ENCODE measurements at places on chromosomes 11 and 22. TPM values are rescaled to one million over a fixed set of nuclear protein-coding genes. Genes with fewer than 3 reads are reported as not detected.
A peak's percentile ranks its signal among the peaks of the same experiment; 100 is the strongest.

Gene TRIM29
- 1.8 TPM for total RNA-seq

GRCh38 chr11:67666676-67667489 lies 7.5 kb downstream of the ALDH3B2 start:
- no peaks in the 10 kb centered on the region for H3K36me3 ChIP-seq
- H3K27me3 ChIP-seq, result no peaks in the 10 kb centered on the region
- no peaks in the 10 kb centered on the region for H3K4me1 ChIP-seq
- H3K27ac ChIP-seq, result no peak overlapping the region

Gene SORL1
- total RNA-seq, result 29.8 TPM

GRCh38 chr11:116454951-116455350 lies 317.8 kb downstream of the BUD13 start:
- no peaks in the 10 kb centered on the region for H3K27me3 ChIP-seq
- peaks cover 2% of the 10 kb centered on the region for H3K4me1 ChIP-seq
- no peak overlapping the region for H3K27ac ChIP-seq
- H3K36me3 ChIP-seq, result no peaks in the 10 kb centered on the region

Gene UQCR10
- total RNA-seq, result 24.2 TPM

- H3K4me3 ChIP-seq, result no peak overlapping the region
- peaks cover 2% of the 10 kb centered on the region for H3K4me1 ChIP-seq
- no peaks in the 10 kb centered on the region for H3K27me3 ChIP-seq
- DNase-seq, result no peak
Measured at GRCh38 chr11:61445516-61445915, 15.6 kb downstream of the SDHAF2 start.

GRCh38 chr11:30740091-30740490 lies 153.9 kb upstream of the MPPED2 start:
- H3K4me1 ChIP-seq, result no peaks in the 10 kb centered on the region
- H3K27ac ChIP-seq, result no peak overlapping the region
- no peaks in the 10 kb centered on the region for H3K36me3 ChIP-seq
- no peak overlapping the region for H3K4me3 ChIP-seq
- DNase-seq, result no peak

Gene TOP3B
- 24.1 TPM for total RNA-seq

GRCh38 chr22:32830473-32830872 lies 29.0 kb downstream of the TIMP3 start:
- peaks cover 4% of the 10 kb centered on the region for H3K4me1 ChIP-seq
- no peaks in the 10 kb centered on the region for H3K27me3 ChIP-seq
- peak; percentile 50 for DNase-seq
- no peak overlapping the region for H3K4me3 ChIP-seq
- no peaks in the 10 kb centered on the region for H3K36me3 ChIP-seq

GRCh38 chr11:36427079-36427478 lies 83.0 kb downstream of the TRAF6 start:
- no peaks in the 10 kb centered on the region for H3K36me3 ChIP-seq
- no peak overlapping the region for H3K4me3 ChIP-seq
- DNase-seq, result no peak
- H3K27ac ChIP-seq, result no peak overlapping the region

GRCh38 chr22:42280836-42281235 lies 10.4 kb upstream of the TCF20 start:
- no peaks in the 10 kb centered on the region for H3K36me3 ChIP-seq
- no peak for DNase-seq
- H3K4me1 ChIP-seq, result peaks cover 7% of the 10 kb centered on the region
- H3K27me3 ChIP-seq, result no peaks in the 10 kb centered on the region
- no peak overlapping the region for H3K27ac ChIP-seq

DNA sequence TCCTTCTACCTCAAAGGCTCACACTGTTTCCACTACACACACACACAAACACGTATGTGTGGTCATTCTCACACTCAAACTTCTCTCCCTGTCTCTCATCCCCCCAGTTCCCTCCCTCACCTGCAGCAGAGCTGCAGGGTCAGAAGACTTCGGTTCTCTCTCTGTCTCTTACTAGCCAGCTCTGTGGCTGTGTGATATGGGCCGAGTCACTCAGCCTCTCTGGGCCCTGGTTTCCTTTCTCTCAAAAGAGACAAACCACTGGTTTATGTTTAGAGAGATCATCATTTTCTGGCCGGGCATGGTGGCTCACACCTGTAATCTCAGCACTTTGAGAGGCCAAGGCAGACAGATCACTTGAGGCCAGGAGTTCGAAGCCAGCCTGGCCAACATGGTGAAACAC lies 21.1 kb downstream of the TSPAN18 start:
- H3K36me3 ChIP-seq, result no peaks in the 10 kb centered on the region
- no peak for DNase-seq
- no peak overlapping the region for H3K4me3 ChIP-seq
- H3K27me3 ChIP-seq, result no peaks in the 10 kb centered on the region
- H3K27ac ChIP-seq, result no peak overlapping the region
- H3K4me1 ChIP-seq, result peaks cover 5% of the 10 kb centered on the region

GRCh38 chr11:130145311-130145812 lies 14.2 kb upstream of the ST14 start:
- H3K27ac ChIP-seq, result no peak overlapping the region
- H3K27me3 ChIP-seq, result no peaks in the 10 kb centered on the region
- peaks cover 3% of the 10 kb centered on the region for H3K4me1 ChIP-seq
- DNase-seq, result no peak
- no peak overlapping the region for H3K4me3 ChIP-seq
- H3K36me3 ChIP-seq, result no peaks in the 10 kb centered on the region

Gene CTSW
- 0.81 TPM for total RNA-seq

- DNase-seq, result no peak
- H3K36me3 ChIP-seq, result no peaks in the 10 kb centered on the region
- H3K4me3 ChIP-seq, result no peak overlapping the region
- no peaks in the 10 kb centered on the region for H3K27me3 ChIP-seq
- no peak overlapping the region for H3K27ac ChIP-seq
- peaks cover 3% of the 10 kb centered on the region for H3K4me1 ChIP-seq
Measured at GRCh38 chr22:25485626-25486545, 78.6 kb upstream of the GRK3 start.

GRCh38 chr11:38095268-38095667 lies 1497.2 kb upstream of the RAG2 start:
- H3K4me3 ChIP-seq, result no peak overlapping the region
- no peaks in the 10 kb centered on the region for H3K27me3 ChIP-seq
- H3K4me1 ChIP-seq, result no peaks in the 10 kb centered on the region
- H3K36me3 ChIP-seq, result no peaks in the 10 kb centered on the region
- DNase-seq, result no peak

- no peaks in the 10 kb centered on the region for H3K36me3 ChIP-seq
- no peaks in the 10 kb centered on the region for H3K27me3 ChIP-seq
- H3K4me1 ChIP-seq, result peaks cover 3% of the 10 kb centered on the region
- peak; percentile 47 for DNase-seq
- peak within 1 kb of the TSS; percentile 49 for H3K4me3 ChIP-seq
- H3K27ac ChIP-seq, result no peak within 1 kb of the TSS
Measured at GRCh38 chr11:6926208-6927029, at the start of gene ZNF215. TSS of gene ZNF215 (plus strand) at chr11:6926426. CDS start at chr11:6932273, 5,847 bp downstream.

Gene SLC22A9
- not detected for total RNA-seq

- peak; percentile 44 for DNase-seq
- H3K4me1 ChIP-seq, result peaks cover 3% of the 10 kb centered on the region
Measured at GRCh38 chr11:76161261-76161961, 44.9 kb downstream of the WNT11 start.

Gene FAM180B
- total RNA-seq, result not detected

Gene C11orf65
- total RNA-seq, result 1.1 TPM

GRCh38 chr22:39498368-39498767 lies 3.7 kb upstream of the MIEF1 start:
- H3K4me3 ChIP-seq, result no peak overlapping the region
- no peaks in the 10 kb centered on the region for H3K27me3 ChIP-seq
- H3K36me3 ChIP-seq, result no peaks in the 10 kb centered on the region

DNA sequence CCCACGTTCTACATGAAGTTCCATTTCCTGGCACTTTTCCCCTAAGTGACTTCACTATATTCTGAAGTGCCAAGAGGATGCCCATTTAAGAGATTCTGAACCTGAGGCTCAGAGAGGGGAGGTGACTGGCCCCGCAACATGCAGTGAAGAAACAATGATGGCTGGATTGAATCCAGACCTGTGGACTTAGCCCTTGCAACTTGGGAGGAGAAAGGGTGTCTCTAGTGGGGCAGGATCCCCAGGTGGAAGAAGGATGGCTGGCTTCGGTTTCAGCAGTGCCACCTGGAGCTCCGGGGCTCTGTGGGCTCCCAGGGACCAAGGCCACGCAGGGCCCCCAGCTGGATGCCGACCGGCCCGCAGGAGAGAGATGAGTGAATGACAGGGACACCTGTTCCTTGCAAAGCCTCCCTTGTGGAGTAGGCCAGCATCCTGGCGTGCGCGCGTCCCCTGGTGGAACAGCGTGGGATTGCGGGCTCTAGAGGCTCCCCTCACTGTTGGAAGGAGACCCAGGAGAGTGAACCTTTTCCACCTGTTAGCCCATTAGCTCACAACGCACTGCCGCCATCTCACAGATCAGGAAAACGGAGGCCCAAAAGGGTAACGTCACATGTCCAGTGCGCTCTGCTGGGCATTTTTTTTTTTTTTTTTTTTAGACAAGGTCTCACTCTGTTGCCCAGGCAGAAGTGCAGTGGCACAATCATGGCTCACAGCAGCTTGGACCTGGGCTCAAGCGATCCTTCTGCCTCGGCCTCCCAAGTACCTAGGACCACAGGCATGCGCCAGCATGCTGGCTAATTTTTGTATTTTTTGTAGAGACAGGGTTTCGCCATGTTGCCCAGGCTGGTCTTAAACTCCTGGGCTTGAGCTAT lies 104.7 kb downstream of the KIAA1671 start:
- H3K4me1 ChIP-seq, result no peaks in the 10 kb centered on the region
- H3K27me3 ChIP-seq, result no peaks in the 10 kb centered on the region
- H3K4me3 ChIP-seq, result no peak overlapping the region
- no peak overlapping the region for H3K27ac ChIP-seq
- peak; percentile 79 for DNase-seq

DNA sequence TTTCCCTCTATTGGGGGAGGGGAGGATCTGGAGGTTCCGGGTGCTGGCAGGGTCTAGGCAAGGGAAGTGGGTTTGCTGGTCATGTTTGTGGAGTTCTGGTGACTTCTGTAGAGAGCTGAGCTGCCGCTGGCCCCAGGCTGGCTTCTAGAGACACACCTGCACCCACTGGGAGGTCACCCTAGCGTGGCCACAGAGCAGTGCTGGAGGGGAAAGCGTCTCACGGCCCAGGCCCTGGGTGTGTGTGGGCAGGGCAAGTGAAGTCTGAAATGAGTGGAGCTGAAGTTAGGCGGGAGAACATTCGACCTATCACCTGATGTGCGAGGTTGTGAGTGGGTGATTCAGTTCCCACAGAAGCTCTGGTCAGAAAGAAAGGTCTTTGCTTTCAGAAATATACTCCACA lies 27.9 kb downstream of the SMIM38 start:
- no peak overlapping the region for H3K4me3 ChIP-seq
- H3K27ac ChIP-seq, result no peak overlapping the region
- no peaks in the 10 kb centered on the region for H3K27me3 ChIP-seq
- H3K4me1 ChIP-seq, result no peaks in the 10 kb centered on the region
